ENCODE measurements at places on chromosomes 13 and 19.

- DNase-seq = peak; percentile 99
Measured at GRCh38 chr19:52397310-52398080, at the start of gene ZNF528. TSS of gene ZNF528 (plus strand) at chr19:52397849. CDS start at chr19:52402014, 4,165 bp downstream.

DNA sequence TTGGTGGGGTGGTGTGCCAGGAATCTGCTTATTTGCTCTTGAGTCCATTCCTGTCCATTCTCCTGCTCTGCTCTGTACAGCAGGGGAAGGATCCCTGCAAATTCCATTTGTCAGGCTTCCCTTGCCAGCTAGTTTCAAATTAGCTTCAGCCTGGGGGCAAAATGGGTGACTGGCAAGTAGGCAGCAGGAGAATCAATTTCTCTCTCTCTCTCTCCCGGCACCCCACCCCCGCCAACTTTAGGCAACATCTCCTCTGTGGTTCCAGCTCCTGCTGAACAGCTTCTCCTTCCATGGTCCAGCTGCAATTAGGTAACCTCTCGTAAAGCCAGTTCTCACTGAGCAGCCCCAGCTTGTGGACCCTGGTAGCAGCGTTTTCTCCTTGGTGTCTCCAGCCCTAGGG, 6.7 kb upstream of the MYCBP2 start:
- DNase-seq = no peak

DNA sequence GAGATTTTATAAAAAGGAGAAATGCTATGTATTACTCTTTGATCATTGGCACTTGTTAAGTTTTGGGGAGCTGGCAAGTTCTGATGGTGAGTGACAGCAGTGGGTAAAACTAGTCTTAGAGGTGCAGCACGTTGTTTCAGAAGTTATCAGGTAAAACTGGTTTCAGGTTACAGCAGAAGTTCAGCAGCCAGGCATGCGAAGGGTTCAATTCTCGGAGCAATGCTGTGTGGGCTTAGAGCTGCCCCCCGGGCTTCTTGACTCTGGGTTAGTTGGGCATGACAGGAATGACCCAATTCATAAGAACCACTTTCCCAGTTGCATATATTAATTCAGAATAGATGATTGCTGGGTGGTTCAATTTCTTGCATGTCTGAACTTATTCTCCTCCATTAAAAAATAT, 34.8 kb downstream of the ING1 start:
- DNase-seq = no peak

GRCh38 chr13:98462946-98463345, 114.0 kb downstream of the STK24 start:
- no peak for DNase-seq

DNA sequence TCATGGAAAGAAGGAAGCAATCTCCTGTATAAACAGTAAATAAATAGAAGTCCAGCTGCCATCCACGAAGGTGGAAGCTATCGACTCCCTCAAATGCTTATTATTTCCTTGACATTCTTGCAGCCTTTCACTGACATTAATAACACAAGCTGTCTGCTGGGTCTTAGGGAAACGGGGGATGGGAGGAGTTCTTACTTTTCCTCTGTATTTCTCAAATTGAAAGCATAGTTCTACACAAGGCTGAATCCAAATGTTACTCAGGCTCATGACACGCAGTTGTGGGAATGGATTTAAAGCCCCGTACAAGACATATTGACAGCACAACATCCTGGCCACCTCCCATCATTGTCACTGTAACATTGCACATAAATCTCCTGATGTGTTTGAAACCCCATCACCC, 4.0 kb downstream of the SERPINE3 start:
- no peak for DNase-seq

- DNase-seq = no peak
Measured at GRCh38 chr13:88926890-88927502, 1255.8 kb downstream of the SLITRK5 start.

GRCh38 chr13:49641801-49642291, 13.5 kb downstream of the ARL11 start:
- DNase-seq = no peak

DNA sequence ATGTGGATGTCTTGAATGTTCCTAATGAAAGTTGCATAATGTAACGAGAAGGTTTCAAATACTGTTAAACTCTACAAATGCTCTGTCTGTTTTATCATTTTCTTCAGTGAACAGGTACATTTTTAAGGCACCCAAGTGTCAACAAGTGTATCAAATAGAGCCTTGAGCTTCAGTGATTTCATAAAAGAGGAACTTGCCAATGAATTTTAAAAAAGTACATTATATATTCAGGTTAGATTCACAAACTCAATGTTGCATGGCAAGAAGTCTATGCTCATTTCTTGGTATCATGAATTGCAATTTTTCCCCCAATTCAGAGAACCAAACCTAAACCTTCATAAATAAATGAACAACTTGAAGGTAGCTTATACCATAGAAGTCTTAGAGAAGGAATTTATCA, 838.8 kb downstream of the PCDH9 start:
- no peak for DNase-seq

DNA sequence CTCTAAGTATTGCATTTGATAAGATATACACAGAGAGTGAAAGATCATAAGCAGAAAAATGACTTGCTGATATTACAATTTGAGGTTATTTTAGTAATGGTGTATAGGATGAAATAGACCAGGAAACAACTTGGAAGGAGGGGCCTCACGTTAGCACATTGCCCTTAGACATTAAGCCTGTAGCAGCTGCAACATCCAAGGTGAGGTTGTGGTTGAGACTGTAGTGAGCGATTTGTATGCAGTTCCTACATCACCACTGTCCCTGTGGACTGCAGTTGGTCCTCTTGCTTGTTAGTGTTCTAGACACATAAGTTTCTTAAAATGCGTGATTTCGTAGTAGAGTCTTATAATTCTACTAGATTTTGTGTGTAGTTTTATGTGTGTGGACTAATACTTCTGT, 311.3 kb downstream of the ATP8A2 start:
- no peak for DNase-seq

- DNase-seq = no peak
Measured at GRCh38 chr13:41296879-41297646, 14.0 kb upstream of the NAA16 start.

DNA sequence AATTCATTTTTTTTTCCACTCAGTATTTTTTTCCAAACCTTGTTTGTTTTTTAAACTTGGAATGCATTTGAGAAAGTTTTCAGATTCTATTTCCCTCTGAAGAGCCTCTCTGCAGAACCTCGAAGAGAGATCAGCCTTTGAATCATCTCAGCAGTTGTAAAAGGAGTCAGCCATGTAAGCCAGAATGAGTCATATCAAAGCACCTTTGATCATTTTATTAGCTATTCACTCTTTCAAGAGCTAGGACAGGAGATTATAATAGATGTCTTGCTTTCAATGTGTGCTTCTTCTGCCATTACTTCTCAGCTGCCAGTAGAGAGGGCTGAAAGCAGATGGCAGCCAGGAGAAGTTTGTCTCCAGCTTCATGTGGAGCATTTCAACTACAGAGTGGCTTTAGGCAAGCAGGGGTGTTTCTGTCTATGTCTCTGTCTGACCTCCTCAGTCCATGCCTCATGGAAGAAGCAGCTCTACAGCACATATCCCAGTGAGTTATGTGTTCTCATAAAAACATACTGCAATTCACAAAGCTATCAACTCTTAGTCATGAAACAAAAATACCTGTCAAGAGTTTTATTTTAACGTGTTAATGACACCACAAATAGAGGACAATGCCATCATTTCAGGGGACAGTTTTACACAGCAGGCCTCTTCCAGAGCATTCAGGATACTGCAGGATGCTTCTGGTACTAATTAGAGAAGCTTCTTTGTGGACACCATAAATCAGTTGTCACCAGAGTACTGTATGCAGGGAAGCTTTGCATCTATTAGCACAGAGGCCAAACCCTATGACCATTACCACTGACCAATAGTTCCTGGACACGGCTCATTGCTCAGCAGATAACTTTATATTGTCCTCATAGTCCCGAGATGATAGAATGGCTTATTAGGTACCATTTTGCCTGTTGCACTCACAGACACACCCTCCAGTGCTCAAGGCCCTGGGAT, 94.3 kb downstream of the NHLRC3 start:
- DNase-seq = no peak

DNA sequence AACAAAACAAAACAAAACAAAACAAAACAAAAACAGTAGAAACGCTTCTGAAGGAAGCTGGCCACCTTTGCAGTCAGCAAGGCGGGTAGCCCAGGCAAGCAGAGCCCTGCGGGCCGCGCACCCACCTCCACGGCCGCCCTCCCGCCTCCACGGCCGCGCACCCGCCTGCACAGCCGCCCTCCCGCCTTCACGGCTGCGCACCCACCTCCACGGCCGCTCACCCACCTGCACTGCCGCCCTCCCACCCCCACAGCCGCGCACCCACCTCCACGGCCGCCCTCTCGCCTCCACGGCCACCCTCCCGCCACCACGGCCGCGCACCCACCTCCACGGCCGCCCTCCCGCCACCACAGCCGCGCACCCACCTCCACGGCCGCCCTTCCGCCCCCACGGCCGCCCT, 9.0 kb upstream of the TIMM13 start:
- no peak for DNase-seq

GRCh38 chr19:12113121-12113520, 27.0 kb downstream of the ZNF20 start:
- no peak for DNase-seq

DNA sequence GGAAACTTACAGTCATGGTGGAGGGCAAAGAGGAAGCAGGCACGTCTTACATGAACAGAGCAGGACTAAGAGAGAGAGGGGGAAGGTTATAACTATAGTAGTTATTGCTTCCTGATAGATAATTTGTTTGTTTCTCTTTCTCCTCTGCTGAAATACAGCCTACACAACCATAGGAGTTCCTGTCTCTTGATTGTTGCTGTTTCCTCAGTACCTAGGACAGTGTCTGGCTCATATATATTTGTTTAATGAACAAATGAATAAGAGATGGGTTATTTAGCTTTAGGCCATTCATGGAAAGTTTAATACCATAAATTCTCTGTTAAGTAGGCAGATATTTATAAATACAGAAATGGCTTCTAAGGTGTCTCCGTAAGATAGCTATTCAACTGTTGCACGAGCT, 95.2 kb downstream of the PCCA start:
- no peak for DNase-seq

GRCh38 chr13:52383366-52383765, 22.6 kb downstream of the THSD1 start:
- DNase-seq = no peak

GRCh38 chr19:15702534-15702930, 25.3 kb upstream of the OR10H2 start:
- DNase-seq = no peak

GRCh38 chr19:48424694-48425219, 21.0 kb upstream of the GRWD1 start:
- DNase-seq = no peak

- no peak for DNase-seq
Measured at GRCh38 chr13:64397701-64398100, 2832.4 kb downstream of the PCDH9 start.

- DNase-seq = peak; percentile 58
Measured at GRCh38 chr19:47240996-47241918, 10.3 kb upstream of the BBC3 start.

- no peak for DNase-seq
Measured at GRCh38 chr19:35228177-35228930, at the start of gene FAM187B. TSS of gene FAM187B (minus strand) at chr19:35228739. CDS start at chr19:35228680, 59 bp downstream.

DNA sequence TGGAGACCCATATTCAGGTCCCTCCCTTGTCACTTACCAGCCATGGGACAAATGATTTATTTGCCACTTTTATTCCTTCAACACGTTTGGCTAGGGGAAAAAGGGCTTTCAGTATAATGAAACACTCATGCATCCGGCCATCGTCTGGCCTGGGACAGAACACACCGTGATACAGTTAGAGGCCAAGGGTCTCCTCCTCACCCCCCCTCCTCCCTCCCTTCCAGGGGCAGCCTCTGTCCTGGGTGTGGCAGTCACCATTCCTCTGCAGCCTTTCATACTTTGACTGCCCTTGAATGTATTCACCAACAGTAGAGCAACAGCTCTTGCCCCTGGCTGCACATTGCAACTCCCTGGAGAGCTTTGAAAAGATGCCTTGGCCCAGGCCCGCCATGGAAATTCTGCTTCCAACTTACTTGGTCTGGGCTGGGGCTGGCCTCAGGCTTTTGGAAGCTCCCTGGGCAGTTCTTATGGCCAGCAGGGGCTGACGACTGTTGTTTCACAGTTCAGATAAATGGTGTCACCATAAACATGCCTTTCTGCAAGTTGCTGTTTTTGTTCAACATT, 3.0 kb downstream of the PAK4 start:
- DNase-seq = peak; percentile 4

DNA sequence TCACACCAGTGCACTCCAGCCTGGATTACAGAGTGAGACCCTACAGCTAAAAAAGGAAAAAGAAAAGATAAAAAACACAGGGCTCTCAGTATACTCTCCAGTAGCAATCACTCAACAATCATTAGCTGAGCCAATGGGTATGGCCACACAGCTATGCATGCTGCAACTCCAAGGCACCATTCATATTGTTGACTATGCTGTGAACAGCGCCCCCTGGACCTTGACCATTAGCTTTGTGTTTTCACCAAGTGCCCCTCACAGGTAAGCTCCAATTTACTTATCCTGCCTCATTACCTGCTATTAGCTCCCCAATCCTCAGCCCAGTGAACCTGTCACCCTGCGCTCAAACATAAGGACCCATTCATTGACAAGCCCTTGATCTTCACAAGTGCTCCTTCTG, 35.8 kb downstream of the ZIC5 start:
- no peak for DNase-seq

GRCh38 chr13:67140006-67140405, 90.1 kb downstream of the PCDH9 start:
- DNase-seq = no peak

- DNase-seq = no peak
Measured at GRCh38 chr19:40674291-40674690, 16.2 kb downstream of the NUMBL start.

- no peak for DNase-seq
Measured at GRCh38 chr19:3507371-3508120, 1.4 kb downstream of the FZR1 start.

DNA sequence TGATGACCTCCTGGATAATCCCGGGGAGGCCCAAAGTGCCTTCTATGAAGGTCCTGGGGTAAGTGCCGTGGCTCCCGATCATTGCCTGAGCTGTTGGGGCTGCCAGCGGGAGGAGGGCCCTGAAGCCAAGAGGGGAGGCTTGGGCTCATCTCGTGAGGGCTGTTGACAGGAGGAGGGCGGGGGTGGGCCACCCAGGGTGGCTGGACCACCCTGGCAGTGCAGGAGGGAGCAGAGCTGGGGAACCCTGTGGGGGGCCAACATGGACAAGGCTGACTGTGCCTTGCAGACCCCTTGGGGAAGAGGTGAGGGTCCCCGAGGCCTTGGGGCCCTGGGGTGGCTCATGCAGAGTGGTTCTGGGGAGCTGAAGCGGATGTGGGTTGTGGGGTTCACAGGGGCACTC, 37.4 kb upstream of the EHD2 start:
- no peak for DNase-seq

DNA sequence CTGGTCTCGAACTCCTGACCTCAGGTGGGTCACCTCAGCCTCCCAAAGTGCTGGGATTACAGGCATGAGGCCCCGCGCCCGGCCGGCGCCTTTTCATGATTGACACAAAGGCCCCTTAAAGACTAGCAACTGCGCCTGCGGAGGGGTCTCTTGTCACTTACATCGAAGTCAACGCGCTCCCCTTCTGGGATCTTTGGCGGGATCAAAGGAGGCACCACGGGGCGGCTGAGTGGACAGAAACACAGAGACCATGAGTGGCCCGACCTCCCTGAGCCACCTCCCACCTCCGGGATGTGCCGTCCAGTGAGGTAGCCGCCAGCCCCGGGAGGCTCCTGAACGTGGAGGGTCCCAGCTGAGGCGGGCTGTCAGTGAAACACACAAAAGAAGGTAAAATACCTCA, 7.3 kb downstream of the TNNT1 start:
- DNase-seq = no peak
